ENCODE measurements at places on chromosomes 7 and 10.

GRCh38 chr10:112898540-112899390 lies 51.3 kb upstream of the TCF7L2 start:
- DNase-seq: no peak

GRCh38 chr7:91128683-91129348 lies 135.4 kb upstream of the FZD1 start:
- no peak for DNase-seq

GRCh38 chr7:82605247-82605864 lies 161.8 kb upstream of the CACNA2D1 start:
- no peak for DNase-seq

GRCh38 chr10:31929261-31930022 lies 811 bp upstream of the ARHGAP12 start:
- peak; percentile 32 for DNase-seq

- DNase-seq: no peak
Observed at GRCh38 chr7:40551685-40552576, 417.1 kb downstream of the SUGCT start.

- DNase-seq: no peak
Observed at GRCh38 chr10:14244147-14244546, 86.6 kb downstream of the FRMD4A start.

DNA sequence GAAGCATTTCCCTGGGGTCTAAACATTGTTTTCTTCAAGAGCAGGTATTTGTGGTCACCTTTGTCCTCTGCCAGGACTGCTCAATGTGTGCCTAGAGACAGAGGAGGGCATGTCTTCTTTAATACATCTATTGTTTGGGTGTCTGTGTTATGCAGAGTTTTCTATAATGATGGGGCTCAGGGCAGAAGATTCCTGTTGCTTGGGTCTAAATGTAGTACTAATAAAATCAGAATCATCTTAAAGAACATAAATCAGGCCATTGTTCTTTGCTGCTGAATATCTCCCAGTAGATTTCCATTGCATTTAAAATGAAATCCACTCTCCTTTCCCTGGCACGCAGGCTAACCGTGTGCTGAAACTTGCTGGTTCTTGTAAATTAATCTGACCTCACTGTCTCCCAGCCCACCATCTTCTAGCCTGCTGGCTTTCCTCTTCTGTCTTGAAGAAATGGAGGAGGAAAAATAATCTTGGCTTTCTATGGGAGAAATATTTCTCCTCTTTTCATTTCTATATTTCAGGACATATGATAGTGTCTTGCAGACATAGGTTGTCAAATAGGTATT lies 1396.8 kb downstream of the GATA3 start:
- DNase-seq: no peak

DNA sequence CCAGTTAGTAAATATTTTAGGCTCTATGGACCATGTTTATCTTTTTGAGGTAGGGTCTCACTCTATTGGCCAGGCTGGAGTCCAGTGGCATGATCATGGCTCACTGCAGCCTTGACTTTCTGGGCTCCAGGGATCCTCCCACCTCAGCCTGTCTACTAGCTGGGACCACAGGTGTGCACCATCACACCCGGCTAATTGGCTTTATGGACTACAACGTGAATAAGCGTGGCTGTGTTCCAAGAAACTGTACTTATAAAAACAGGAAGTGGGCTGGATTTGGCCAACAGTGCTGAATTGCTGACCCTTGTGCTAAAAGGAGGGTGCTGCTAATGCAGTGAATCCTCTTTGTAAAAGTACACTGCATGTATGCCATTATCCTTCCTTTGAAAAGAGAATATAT lies 111.7 kb upstream of the CDK13 start:
- no peak for DNase-seq

DNA sequence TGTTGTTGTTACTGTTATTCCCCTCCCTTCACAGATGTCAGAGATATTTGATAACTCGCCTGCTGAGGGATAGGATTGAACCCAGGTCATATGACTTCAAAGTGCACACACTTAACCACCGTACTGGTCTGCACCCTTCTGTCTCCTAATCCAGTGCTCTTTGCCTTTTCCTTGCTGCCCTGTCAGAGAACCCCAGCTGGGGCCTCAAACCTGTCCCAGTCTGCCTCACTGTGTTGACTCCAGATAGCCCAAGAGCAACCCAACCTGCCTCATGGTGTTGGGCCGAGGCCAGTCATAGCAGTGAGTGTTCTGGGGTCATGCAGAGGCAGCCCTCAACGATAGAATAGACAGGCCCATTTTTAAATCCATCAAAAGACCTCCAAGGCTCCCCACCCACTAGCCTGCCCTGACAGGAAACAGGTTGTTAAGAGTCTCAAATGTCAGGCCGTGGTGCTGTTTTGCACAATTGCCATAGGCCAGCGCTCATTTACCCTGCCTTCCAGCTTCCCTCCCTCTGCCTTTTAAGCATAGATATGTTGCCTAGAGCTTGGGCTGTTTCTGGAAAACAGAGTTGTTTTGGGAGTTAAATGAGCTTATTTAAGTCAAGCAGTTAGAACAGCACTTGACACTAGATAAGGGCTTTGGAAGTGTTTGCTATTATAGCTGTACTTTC lies 37.0 kb upstream of the PDCD4 start:
- DNase-seq: peak; percentile 67

DNA sequence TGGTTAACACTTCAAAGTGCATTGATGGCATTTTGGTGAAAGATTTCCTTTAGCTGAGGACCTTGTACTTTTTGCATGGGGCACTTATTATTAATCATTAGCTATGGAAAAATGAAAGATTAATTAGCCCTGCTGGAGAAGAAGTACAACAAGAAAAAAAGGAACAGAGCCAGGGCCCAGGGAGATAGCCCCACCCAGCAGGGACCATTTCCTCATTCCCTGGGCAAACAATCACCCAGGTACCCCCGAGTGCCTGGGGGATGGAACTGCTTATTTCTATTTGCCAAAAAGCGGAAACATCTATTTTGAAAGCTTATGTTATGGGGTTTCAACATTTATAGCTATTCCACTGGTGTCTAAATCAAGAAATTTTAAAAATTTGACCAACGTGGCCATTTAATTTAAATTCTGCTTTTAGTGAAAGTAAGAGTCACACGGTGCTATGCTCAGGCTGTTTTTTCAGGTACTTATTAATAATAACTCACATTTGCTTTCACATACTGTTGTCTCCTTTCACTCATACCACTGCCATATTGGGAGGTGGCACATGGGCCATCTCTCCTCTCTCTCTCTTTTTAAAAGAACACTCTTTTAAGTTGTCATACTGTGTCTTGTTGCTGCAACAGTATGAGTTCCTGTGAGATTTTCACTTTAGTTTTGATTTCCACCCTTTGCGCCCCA lies 143.6 kb upstream of the KIF5B start:
- DNase-seq: no peak

GRCh38 chr7:22571766-22572165 lies 71.8 kb upstream of the STEAP1B start:
- no peak for DNase-seq

GRCh38 chr7:100369105-100369504 lies 4.2 kb upstream of the PILRA start:
- DNase-seq: no peak

DNA sequence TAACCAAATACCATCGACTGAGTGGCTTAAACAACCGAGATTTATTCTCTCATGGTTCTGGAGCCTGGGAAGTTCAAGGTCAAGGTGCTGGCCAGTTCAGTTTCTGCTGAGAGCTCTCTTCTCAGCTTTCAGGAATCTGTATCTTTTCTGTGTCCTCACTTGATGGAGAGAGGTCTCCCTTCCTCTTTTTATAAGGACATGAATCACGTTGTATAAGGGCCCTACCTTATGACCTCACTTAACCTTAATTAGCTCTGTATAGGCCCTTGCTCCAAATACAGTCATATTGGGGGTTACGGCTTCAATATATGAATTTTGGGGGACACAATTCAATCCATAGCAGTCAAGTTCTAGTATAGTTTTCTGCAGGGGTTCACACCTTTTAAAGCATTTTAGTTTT lies 135.2 kb upstream of the ADO start:
- DNase-seq: no peak

DNA sequence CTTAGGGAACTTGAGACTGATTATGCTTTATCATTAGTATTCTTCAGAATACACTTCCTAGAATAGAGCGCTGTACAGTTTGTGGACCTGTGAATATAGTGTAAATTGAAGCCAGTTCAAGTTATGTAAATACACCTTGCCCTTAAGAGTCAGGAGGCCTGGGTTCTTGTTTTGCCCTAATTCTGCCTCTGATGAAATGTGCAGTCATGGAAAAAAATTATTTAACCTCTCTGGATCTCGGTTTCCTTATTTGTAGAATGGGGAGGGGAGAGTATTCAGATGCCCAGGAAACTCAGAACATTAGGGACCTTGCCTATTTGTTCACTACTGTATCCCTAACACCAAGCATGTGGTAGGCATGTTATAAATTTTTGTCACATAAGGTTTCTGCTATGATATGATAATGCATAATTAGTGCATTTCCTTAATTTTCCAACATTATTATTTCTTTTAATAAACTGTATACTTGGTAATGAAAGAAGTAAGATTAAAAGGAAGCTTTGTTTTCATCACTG lies 1.3 kb downstream of the EXOC6 start:
- no peak for DNase-seq

DNA sequence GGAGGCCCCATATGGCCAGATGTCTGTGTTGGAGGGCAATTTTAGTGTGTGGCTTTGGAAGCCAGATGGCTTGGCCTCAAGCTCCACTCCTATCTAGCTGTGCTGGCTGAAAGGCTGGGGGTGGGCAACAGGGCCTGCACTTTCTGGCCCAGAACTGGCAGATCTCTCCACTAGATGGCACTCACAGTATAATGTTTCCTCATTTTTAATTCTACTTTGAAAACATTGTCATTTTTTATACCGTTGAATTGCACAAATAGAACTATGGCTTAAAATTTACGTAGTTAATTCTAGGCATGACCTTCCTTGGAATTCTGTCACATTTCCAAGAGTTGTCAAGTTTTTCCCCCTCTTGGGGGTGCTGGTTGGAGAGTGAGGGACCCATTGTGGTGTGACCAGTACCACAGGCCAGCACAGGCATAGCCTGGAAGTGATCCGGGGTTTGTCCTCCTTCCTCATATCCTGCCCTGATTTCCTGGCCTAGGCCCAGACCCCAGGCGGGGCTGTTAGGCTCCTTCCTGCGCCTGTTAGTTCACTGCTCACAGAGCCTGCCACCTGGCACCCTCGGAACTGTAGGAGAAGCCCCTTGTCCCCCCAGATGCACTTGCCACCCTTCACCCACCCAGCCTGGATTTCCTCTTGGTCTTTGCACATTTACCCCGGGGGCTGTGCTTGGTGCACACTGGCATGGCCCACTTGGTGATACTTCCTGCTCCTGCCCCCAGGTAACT lies 52.8 kb downstream of the ARHGAP22 start:
- no peak for DNase-seq

DNA sequence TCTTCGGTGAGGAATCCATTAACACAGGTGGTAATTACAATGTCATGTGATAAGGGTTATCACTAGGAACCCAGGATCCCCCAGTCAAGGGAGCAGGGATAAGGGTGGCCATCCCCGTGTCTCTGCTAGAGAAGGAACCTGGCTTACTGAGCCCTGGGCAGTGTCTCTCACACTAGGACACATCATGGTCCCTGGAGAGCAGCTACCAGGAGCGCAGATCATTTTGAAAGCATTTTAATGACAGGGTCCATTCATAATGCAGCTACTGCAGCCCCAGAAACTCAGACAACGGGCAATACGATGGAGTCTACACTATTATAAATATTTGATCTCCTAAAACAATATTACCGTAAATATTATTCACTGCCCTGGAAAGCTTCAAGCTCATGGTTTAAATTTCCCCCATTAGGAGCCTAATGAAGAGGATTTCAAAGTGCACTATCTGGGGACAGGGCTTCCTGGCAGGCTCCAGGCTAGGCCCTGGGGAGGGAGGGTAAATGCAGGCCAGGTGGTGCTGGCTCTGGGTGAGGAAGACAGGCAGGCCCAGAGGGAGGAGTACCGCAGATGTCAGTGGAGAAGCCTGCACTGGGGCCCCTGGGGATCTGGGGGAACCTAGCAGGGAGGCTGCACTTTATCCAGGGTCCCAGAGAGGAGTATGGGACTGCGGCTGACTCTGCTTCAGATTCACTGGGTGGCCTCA lies 52.6 kb upstream of the LOXL4 start:
- no peak for DNase-seq

DNA sequence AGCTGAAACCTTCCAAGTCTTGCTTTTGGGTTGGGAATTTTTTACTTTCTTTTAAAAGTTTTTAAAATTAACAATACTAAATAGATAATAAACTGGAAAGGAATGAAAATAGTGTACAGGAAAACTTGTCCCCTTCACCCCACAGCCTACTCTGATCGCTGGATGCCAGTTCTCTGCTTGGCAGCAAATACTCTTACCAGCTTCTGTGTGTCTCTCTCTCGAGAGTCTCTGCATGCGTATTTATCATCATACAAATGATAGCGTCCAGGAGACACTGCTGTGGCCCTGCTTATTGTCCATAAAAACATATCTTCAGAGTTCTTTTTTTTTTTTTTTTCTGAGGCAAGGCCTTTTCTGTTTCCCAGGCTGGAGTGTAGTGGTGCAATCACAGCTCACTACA lies 101.5 kb downstream of the CCNY start:
- no peak for DNase-seq

- no peak for DNase-seq
Observed at GRCh38 chr7:41685684-41686083, 17.2 kb downstream of the INHBA start.

DNA sequence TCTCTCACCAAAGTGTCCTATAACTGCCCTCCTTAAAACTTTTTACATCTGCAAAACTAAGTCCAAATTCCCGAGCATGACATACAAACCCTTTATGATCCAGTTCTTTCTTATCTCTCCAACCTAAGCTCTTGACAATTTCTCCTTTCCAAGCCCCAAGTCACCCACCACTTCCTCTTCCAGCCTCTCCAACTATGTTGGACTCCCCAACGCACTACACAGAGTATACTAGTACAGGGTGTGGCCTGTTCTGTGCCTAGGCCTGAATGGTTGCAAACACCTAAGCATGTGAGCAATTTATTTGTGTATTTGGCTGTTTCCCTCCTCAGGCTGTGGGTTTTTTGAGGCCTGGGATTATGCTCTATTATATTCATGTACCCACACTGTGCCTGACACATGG lies 101.2 kb upstream of the APBB1IP start:
- DNase-seq: no peak

GRCh38 chr10:1205450-1206030 lies 149.4 kb downstream of the WDR37 start:
- DNase-seq: no peak

- no peak for DNase-seq
Observed at GRCh38 chr10:110643035-110643652, 992 bp upstream of the RBM20 start.

Measured in CD4-positive, alpha-beta T cell treated with Interleukin-6 for 4 hours (primary cell).